Upper lobe of right lung (tissue), 1 donor: ENCODE measurements at places on chromosomes 2 and 18. TPM values are rescaled to one million over a fixed set of nuclear protein-coding genes. Genes with fewer than 3 reads are reported as not detected.

The NCKAP5 gene
- 40.8 TPM for total RNA-seq

The CD302 gene
- total RNA-seq = 109 TPM

GRCh38 chr2:206521115-206521514, 77.8 kb downstream of the ADAM23 start:
- H3K27me3 ChIP-seq = no peaks in the 10 kb centered on the region
- no peak overlapping the region for H3K27ac ChIP-seq
- H3K36me3 ChIP-seq = no peaks in the 10 kb centered on the region
- H3K4me1 ChIP-seq = no peaks in the 10 kb centered on the region
- no peak overlapping the region for H3K4me3 ChIP-seq

DNA sequence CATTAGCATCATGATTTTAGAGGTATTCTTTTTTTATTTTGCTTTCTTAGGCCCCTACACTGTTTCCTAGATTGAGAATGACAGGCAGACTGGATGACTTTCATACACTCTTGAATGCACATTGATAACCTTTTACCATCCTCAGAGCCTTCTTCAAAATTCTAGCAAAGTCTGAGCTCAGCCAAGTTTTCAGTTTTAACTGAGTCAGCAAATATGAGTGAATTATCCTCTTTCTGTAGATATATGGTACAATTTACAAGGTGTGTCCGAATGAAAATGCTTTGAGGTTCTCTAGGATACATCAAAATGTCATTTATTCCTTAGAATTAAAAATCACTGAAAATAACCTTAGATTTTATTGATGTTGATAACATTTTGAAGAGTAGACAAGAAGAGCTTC, 1038.2 kb upstream of the POU3F3 start:
- H3K27me3 ChIP-seq = no peaks in the 10 kb centered on the region
- H3K27ac ChIP-seq = no peak overlapping the region
- no peak for DNase-seq
- H3K36me3 ChIP-seq = no peaks in the 10 kb centered on the region

DNA sequence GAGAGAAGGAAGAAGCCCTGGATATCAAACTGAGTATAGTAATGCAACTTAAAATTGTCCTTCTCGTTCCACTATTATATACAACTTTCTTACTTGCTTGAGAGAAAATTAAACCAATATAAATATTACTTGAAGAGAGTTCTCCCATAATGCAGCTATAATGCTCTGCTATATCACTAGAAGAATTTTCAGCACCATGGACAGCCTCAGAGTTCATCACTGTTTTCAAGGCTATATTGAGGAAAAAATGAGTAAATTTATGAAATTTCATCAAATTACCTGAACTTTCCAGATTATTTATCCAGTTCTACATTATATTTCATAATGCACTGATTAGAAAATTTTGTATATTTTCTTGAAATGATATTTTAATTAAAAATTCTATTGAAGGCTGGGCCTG, 1053.5 kb upstream of the FAM98A start:
- no peaks in the 10 kb centered on the region for H3K4me1 ChIP-seq
- H3K36me3 ChIP-seq = no peaks in the 10 kb centered on the region
- no peak overlapping the region for H3K27ac ChIP-seq
- no peak overlapping the region for H3K4me3 ChIP-seq

The LRRC30 gene
- not detected for total RNA-seq

DNA sequence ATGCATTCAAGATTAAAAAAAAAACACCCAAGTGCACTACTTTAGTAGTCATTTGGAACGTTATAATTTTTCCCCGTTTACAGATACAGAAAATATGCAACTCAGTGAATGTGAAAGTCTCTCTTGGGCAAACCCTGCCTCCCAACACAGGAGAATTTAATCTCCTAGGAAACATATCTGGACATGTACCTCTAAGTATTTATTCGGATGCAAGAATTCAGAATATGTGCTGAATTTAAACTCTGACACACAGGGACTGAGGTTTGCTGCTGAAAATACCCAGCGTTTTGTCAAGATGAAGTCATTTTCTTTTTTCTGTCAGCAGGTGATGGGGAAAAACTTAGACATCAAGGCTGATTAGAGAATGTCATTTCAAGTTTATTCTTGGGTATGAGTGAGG, 105.4 kb downstream of the ACKR3 start:
- H3K27ac ChIP-seq = no peak overlapping the region
- no peak for DNase-seq
- H3K4me1 ChIP-seq = no peaks in the 10 kb centered on the region

DNA sequence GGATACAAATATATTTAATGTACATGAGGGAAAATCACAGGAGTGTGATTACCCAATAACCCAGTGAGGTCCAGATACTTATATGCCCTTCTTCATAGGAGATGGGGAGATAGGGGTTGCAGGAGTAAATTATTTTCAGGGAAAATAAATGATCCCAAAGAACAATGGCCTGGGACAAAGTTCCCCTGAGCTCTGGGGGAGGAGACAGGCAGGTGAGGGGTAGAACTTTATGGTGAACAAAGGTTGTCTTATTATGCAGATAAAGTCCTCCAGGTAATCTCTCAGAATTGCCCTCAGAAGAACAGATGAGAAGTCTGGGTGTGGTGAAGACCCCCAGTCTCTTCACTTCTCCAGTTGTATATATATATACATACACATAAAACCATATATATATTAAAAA, 22.1 kb upstream of the RMDN2 start:
- H3K27ac ChIP-seq = no peak overlapping the region
- H3K4me1 ChIP-seq = no peaks in the 10 kb centered on the region
- no peak overlapping the region for H3K4me3 ChIP-seq
- H3K27me3 ChIP-seq = no peaks in the 10 kb centered on the region
- no peaks in the 10 kb centered on the region for H3K36me3 ChIP-seq

GRCh38 chr2:84526562-84526961, 10.3 kb downstream of the DNAH6 start:
- H3K4me3 ChIP-seq = no peak overlapping the region
- no peak for DNase-seq
- H3K4me1 ChIP-seq = no peaks in the 10 kb centered on the region
- no peaks in the 10 kb centered on the region for H3K27me3 ChIP-seq
- H3K36me3 ChIP-seq = no peaks in the 10 kb centered on the region
- no peak overlapping the region for H3K27ac ChIP-seq

GRCh38 chr2:113240150-113240914, 38.4 kb downstream of the PAX8 start:
- no peaks in the 10 kb centered on the region for H3K36me3 ChIP-seq
- H3K27ac ChIP-seq = no peak overlapping the region
- H3K27me3 ChIP-seq = no peaks in the 10 kb centered on the region
- peak; percentile 86 for DNase-seq
- H3K4me3 ChIP-seq = no peak overlapping the region
- H3K4me1 ChIP-seq = peaks cover 19% of the 10 kb centered on the region

- peaks cover 3% of the 10 kb centered on the region for H3K4me1 ChIP-seq
- no peak overlapping the region for H3K4me3 ChIP-seq
- no peak for DNase-seq
- H3K27me3 ChIP-seq = no peaks in the 10 kb centered on the region
- no peak overlapping the region for H3K27ac ChIP-seq
These were observed 295.6 kb downstream of the TNS1 start for GRCh38 chr2:217707131-217707611.

The FBXO48 gene
- total RNA-seq = 1.8 TPM

DNA sequence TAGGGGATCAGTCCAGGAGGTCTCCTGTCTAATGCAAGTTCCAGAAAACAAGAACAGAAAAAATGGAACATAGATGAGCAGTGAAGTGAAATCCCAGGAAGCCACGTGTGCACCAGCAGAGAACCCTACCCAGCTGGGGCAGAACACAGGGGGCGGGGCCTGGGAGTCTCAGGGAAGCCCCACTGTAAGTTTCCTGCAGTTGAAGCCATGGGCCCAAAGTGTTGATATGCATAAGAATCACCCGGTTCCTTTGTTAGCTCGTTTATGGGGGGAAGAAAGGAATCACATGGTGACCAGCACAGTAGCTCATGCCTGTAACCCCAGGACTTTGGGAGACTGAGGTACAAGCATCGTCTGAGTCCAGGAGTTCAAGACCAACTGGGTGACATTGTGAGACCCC, 131.3 kb downstream of the INO80D start:
- no peaks in the 10 kb centered on the region for H3K36me3 ChIP-seq
- no peak overlapping the region for H3K27ac ChIP-seq
- no peak for DNase-seq

DNA sequence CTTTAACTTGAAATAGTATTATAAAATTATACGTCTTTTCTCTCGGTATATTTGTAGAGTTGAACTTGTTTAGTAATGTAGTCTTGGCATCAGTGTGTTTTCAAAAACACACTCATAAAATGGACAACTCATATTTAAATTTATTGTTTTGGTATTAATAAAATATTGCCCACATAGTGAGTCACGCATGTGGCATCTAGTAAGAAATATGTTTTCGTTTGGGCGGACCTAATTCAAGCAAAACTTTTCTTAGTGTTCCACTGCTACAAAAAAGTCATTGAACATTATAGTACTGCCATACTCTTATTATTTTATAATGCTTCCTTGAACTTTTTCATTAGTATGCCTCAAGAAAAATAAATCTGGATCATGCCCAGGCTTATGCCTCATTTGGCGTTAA, 31.1 kb upstream of the FAM237A start:
- no peak overlapping the region for H3K4me3 ChIP-seq
- no peak for DNase-seq
- no peak overlapping the region for H3K27ac ChIP-seq
- H3K4me1 ChIP-seq = no peaks in the 10 kb centered on the region

The GRP gene
- total RNA-seq = not detected

DNA sequence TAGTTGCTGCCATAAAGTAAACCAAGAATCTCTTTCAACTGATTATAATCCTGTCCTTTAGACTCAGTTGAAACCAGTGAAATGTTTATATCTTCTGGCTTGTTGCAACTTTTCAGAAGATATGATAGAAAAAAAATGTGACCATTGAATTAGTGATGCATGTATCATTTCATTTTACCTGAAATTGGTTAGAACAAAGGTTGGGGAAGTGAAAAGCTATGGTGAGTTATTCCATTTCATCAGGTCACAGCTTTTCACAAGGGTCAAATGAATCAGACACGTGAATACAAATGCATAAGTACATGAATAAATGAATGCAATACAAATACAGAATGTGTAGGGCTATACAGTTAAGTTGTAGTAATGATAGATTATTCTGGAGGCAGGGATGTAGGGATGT, 15.1 kb downstream of the CCDC85A start:
- DNase-seq = no peak
- no peaks in the 10 kb centered on the region for H3K4me1 ChIP-seq
- no peak overlapping the region for H3K4me3 ChIP-seq
- no peak overlapping the region for H3K27ac ChIP-seq
- no peaks in the 10 kb centered on the region for H3K27me3 ChIP-seq

The DYSF gene
- 37.7 TPM for total RNA-seq

The PLCL1 gene
- 7.7 TPM for total RNA-seq

DNA sequence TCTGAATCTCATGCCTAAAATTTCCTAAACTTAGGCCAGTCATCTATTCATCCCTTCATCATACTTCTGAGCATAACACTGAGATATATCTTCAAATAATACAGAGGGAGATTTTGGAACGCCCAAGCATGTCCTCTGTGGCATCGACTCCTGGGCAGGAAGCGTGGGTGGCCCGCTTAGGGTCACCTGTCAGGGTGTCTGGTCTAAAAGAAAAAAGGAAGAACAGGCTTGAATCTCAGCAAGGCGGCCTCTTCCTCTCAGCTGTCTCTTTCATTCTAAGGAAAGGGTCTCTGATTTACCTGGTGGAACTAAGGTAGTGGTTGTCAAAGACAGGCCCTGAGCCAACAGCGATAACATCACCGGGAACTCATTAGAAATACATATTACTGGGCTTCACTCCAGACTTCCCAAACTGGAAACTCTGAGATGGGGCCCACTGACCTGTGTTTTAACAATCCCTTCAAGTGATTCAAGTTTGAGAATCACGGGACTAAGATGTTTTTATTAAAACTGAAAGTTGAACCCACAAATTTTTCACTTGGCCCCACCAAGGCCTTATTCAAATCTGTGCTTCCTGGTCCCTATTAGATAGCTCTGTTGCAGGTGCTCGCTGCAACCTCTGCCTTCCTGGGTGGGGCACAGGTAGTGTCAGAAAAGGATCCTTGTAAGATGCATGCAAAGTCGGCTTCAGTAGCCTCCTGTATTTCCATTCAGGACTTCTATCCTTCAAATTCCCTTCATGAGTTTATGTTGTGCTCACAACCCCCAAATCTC, 162.3 kb upstream of the CCDC68 start:
- DNase-seq = no peak
- H3K36me3 ChIP-seq = no peaks in the 10 kb centered on the region
- no peak overlapping the region for H3K27ac ChIP-seq

The AFF3 gene
- total RNA-seq = 44.6 TPM

The IL1B gene
- 11.5 TPM for total RNA-seq

The POTEC gene
- not detected for total RNA-seq

DNA sequence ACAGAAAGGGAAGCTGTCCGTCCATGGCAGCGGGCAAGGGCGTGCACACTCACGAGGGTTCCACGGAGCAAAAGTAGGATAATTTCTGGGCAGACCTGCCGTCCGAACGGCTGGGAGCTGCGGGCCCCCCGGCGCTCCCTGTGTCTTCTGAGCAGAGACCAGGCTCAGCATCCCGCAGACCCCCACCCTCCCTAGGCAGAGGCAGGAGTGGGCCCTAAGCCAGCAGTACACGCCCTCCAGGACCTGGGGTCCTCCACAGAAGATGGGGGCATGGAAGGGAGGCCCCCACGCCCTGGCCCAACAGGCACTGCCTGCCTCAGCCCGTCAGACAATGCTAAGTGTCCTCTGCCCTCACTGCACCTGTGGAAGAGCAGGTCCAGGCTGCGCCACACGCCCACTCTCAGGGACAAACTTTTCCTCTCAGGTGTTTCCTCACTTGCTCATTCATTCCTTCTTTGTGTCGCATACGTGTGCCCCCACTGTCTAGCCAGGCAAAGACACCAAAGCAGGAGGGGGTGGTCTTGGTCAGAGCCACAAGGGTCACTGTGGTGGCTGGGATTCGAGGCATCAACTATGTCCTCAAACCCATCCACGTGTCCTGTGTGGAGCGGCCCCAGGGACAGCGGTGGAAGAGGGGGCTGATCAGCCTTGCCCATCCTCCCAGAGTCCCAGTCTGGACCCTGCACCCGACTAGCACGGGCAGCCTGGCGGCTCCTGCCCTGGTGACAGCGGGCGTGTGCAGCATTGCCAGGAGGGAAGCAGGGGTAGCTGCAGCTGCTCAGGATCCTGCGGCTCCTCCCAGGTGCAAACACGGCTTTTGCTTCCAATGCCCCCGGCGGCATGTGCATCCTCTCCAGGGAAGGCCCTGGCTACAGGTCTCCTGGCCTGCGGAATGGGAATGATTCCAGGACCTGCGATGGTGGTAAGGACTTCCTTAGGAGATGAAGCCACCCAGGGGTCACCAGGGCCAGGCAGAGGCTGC, 2.4 kb upstream of the GPC1 start:
- H3K27ac ChIP-seq = no peak overlapping the region
- no peak overlapping the region for H3K4me3 ChIP-seq
- no peaks in the 10 kb centered on the region for H3K36me3 ChIP-seq
- DNase-seq = peak; percentile 65
